ENCODE measurements at places on chromosomes 7 and 10. TPM values are rescaled to one million over a fixed set of nuclear protein-coding genes. Genes with fewer than 3 reads are reported as not detected.
A peak's percentile ranks its signal among the peaks of the same experiment; 100 is the strongest.

DNA sequence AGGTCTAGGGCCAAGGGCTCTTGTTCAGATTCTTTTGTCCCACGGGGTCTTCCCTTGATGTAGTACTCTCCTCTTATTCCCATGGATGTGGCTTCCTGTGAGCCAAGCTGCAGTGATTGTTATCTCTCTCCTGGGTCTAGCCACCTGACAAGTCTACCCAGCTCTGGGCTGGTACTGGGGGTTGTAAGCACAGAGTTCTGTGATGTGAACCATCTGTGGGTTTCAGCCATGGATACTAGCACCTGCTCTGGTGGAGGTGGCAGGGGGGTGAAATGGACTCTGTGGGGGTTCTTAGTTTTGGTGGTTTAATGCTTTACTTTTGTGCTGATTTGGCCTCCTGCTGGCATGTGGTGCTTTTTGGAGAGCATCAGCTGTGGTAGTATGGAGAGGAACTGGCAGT is 350.8 kb downstream of the DNAJB9 start:
- no peak for DNase-seq

DNA sequence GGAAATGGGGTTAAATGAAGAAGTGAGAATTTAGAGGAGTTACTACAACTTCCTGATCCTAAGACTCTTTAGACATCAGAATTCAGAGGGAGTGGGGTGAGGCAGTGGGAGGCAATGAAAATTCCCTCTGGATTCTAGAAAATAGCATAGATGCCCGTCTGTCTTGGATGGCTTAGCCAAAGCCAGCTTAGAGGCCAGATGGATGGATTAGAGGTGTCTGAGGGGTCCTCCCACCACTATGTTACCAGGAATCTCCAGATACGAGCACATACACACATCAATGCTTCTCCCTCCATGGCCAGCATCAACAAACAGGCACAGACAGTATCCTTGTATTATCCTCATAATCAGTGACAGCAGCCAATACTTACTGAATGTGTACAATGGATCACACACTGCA is 418.1 kb downstream of the PLXNA4 start:
- no peak for DNase-seq

DNA sequence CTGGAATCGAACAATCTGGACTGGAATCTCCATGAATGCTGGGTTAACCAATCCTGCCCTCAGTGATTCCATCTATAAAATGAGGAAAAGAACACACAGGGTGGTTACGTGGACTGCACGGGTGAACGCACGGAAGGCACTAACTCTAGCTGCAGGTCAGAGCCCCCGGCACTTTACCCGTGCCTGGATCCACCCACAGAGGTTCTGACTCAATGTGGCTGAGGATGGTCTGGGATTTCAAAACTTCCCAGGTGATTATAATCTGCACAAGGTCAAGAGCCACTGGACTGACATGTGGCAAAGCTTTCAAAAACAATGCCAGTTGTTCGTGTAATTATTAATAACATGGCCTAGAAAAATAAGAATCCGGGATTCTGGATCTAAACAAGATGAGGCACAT is 29.2 kb downstream of the KIAA1549 start:
- DNase-seq: no peak

STAG3 gene
- total RNA-seq: 0.78 TPM

DNA sequence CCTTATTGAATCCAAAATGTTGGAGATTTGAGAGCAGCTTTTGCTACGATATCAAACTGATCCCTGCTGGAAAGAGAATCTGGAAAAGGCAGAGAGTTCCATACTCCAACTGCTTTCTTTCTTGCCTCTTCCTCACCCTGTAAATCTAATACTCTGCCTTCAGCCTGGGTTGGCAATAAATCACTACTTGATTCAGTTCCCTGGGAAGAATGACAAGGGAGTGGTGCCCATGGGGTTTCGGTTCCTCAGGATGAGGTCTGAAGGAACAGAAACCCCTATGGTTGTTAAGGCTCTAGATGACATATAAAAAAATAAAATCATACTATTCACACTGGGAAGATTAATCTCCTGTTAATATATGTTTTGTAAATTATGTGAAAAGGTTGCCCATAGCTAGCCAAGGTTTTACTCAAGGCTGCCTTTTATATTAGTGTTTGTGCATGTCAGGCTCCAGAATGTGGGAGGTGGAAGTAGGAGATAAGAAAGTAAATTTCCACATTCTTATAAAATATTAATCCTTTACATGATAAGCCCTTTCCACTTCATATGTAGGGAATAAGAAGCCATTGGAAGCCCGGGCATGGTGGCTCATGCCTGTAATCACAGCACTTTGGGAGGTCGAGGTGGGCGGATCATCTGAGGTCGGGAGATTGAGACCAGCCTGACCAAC is 106.2 kb upstream of the CACNA2D1 start:
- no peak for DNase-seq

SFRP4 gene
- total RNA-seq: 1.1 TPM

GRCh38 chr7:100007887-100008286 is 7.5 kb upstream of the ZKSCAN1 start:
- no peak for DNase-seq

DNA sequence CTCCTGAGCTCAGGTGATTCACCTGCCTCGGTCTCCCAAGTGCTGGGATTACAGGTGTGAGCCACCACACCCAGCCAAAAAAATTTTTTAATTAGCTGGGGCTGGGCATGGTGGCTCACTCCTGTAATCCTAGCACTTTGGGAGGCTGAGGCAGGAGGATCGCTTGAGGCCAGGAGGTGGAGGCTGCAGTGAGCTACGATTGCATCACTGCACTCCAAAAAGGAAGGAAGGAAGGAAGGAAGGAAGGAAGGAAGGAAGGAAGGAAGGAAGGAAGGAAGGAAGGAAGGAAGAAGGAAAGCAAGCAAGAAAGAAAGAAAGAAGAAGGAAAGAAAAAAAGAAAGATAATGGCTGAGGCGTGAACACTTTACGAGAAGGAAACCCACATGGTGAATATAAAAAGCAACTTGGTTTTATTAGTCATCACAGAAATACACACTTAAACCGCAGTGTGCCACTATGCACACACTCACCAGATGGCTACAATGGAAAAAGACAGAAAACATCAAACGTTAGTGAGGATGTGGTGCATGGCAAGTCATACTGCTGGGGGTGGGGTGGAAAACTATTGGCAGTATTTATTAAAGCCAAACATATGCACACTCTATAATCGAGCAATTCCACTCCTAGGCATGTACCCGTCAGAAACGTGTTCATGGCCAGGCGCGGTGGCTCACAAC is 4.4 kb upstream of the CCL26 start:
- no peak for DNase-seq

DNA sequence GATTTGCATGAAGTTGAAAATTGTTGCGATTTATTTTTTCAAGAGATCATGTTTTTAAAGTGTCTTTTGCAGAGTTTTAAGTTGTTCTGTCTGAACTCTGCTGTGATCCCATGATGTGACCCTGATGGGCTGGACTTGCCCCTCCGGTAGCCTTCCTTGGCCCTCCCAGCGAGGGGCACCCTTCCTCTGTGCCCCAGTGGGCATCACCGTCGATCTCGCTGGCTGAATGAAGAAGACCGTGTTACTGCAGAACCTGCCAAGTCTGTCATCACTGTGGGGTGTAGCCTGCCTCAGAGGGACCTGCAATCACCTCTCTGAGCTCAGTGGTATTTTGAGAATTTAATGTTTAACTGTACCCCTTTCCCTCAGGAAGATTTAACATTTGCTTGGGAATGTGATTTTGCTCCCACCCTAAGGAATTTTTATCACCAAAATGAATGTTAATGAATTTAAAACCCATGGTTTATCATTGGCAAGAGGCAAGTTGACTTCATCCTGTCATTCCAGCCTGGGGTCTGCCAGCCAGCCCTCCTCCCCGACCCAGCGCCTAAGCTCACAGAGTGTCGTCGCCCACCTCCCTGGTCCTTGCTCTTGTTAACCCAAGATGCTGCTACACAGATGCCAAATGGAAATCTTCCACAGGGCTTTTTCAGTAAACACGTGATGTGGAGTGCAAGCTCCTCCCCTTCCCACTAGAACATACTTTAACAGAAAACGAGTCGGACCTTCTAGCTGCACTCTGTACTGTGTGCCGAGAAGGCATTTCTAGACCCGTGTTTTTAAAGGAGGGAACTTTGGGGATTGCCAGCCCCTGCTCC is 115.4 kb downstream of the NT5C2 start:
- no peak for DNase-seq

CALHM1 gene
- total RNA-seq: not detected

GRCh38 chr7:87574630-87575029 is 26.1 kb downstream of the ABCB1 start:
- DNase-seq: no peak

SP8 gene
- total RNA-seq: 3.3 TPM

TET1 gene
- total RNA-seq: 33.5 TPM

GRCh38 chr10:13099144-13099665 is 758 bp upstream of the OPTN start:
- DNase-seq: peak; percentile 72

DNA sequence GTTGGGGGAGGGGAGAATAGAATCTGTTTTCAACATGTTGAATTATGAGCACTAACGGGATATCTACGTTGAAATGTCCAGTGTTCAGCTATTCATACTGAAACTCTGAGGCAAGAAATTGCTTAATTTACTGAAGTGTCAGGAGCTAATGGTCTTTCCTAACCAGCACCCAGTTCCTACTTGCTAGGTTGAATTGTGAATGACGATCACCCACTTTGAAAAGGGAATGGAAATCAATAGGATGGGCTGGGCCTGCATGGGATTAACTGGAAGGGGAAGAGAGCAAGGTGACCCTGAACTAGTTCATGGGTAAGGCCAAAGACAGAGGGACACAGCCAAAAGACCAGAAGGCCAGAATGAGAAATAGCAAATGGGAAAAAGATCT is 51.3 kb downstream of the HIPK2 start:
- DNase-seq: no peak

- no peak for DNase-seq
These were observed 534.9 kb downstream of the DNAJB6 start for GRCh38 chr7:157871681-157872080.

GPR26 gene
- 3.1 TPM for total RNA-seq

- DNase-seq: no peak
These were observed 18.7 kb downstream of the PLXNA4 start for GRCh38 chr7:132557489-132558044.

DNA sequence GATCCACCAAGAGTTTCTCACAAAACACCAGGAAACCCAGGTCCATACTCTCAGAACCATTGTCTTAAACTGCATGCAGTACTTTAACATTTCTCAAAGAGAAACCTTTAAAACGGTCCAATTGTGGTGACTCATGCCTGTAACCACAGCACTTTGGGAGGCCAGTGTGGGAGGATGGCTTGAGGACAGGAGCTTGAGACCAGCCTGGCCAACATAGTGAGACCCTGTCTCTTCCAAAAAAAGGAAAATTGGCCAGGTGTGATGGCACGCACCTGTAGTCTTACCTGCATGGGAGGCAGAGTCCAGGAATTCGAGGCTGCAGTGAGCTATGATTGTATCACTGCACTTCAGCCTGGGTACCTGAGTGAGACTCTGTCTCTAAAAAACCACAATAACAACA is 97.5 kb upstream of the OIT3 start:
- DNase-seq: no peak

- no peak for DNase-seq
These were observed 23.1 kb upstream of the BMPER start for GRCh38 chr7:33882040-33882837.

KLLN gene
- total RNA-seq: 0.62 TPM

GRCh38 chr7:51288896-51289622 is 27.6 kb downstream of the COBL start:
- DNase-seq: no peak

GRCh38 chr10:18868919-18869318 is 179.7 kb upstream of the MALRD1 start:
- no peak for DNase-seq

GRCh38 chr7:39761449-39761848 is 138.1 kb downstream of the RALA start:
- DNase-seq: no peak

DNA sequence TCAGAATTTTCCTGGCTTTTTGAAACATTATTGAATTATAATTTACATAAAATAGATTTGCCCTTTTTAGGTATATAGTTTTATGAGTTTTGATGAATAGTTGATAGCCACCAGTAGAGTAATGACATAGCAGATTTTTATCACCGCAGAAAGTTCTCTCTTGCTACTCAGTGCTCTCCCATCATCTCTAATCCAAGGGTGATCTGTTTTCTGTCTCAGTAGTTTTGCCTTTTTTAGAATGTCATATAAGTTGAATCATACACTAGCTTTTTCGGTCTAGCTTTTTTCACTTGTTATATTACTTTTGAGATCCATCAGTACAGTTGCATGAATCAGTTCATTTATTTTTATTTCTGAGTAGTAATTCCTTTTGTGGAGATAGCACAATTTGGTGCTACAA is 17.9 kb downstream of the RSBN1L start:
- DNase-seq: no peak

- peak; percentile 73 for DNase-seq
These were observed 257.6 kb downstream of the PLXNA4 start for GRCh38 chr7:132318352-132319318.
